Retina (tissue), 1 donor: ENCODE measurements at places on chromosomes 4 and X.

GRCh38 chrX:57313583-57314215 lies 27.2 kb downstream of the FAAH2 start:
- DNase-seq, result no peak

DNA sequence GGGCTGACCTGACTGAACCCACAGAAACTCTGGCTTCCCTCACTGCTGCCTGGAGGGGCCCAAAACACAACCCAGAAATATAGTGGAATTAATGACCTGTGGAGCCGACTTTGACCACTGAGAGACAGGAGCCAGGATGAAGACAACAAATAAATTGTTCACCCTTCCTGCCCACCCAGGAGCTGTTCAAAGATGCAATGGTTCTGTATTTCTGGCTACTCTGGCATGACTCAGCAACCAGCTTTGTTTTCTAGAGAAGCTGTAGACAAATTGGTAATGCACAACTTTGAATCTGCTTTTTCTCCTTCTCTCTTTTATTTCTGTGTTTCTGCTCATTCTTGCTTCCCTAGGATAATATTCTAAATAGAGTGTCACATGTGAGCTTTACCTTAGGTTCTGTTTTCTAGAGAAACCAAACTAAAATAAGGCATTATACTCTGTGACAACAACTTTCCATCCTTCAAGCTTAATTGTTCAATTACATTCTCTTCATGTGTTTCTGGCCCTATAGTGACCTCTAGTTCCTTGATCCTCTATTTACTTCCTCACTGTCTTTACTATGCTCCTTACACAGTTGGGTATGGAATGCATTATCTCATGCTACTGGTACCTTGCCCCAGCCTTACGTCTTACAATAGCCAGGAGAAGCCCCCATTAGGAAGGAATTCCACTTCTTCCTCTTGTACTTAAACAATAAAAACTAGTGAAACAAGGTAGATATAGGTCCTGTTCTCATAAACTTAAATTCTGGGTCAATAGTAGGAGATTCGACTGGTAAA lies 6.5 kb upstream of the PRKG2 start:
- DNase-seq, result no peak

DNA sequence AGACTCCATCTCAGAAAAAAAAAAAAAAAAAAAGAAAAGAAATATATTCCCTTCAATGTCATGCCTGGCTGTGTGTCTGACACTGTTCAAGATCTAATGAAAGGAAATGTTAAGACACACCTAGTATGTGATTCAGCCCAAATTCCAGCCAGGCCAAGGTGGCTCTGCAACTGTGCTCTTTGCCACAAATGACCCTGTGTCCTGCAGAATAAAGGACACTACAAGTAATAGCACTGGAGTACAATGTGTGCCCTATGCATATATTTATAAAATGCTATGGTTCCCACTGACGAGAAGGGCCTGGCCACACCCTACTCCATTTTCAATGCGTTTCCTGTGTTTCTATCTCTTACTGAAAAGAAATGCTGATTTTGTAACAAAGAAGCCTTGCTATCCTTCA lies 98.0 kb upstream of the SORBS2 start:
- no peak for DNase-seq

DNA sequence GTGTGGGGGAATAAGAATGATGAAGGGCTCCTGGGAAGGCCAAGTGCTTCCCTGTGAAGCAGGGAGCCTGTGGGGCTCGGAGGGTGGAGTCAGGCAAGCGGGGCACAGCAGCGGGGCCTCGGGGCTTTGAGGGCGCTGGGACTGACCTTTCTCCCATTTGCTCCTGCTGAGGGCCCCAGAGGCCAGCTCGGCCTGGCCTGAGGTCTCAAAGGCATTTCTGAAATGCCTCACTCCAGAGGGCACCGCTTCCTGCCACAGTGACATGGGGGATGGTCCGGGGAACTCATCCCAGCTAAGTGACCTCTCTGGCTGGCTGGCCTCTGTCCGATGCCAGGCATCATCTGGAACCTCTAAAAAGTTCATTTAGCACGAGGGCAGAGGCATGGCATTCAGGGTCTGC lies 98.8 kb upstream of the STX18 start:
- DNase-seq, result no peak

DNA sequence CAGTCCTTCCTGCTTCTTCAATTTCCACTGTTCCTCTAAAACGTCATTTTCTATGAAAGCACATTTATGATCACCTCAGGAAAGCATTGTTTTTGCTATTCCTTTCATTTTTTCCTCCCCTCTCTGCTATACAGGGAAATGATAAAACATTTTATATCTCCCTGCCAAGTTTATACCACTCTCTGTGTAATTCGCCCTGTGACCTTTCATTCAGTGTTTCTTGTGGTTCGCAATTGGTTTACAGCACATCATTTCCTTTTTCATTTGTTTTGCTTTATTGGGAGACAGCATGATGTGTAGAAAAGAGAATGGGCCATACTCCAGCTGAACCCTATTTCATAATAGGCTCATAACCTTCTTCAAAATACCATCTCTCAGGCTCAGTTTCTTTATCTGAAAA lies 99.9 kb upstream of the RAPGEF2 start:
- DNase-seq, result no peak

- DNase-seq, result no peak
Measured at GRCh38 chrX:14411326-14411725, 118.0 kb upstream of the GLRA2 start.

GRCh38 chr4:115219862-115220261 lies 106.4 kb upstream of the NDST4 start:
- DNase-seq, result no peak

DNA sequence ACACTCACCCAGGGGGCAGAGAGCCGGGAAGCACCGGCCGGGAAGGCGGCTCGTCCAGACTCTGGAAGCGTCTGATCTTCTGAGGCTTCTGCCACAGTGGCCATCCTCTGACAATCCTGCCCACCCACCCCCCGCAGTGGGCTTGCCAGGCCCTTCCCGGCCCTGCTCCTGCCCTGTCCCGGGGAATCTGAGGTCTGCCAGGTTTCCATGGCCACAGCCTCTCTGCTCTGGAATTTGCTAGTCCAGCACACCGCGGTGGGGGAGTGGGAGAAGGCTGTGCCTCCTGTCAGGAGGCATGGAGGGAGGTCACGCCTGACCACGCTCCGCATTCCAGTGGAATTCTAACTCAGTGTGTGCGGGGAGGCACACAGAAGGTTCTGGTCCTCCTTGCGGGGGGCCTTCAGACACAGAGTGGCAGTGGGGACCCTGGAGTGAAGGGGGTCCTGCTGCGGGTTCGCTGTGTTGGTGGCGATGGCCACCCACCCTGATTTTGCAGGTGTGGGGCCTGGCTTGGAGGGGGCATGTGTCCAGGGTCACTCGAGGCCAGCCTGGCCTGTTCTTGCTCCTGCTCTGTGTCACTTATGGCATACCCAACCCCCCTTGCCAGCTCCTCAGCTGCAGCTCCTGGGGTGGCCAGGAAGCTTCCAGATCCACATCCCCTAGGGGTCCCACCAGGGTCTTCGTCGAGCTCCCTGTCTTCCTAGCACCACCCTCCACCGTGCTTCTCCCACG lies 55.6 kb upstream of the ADRA2C start:
- DNase-seq, result no peak

DNA sequence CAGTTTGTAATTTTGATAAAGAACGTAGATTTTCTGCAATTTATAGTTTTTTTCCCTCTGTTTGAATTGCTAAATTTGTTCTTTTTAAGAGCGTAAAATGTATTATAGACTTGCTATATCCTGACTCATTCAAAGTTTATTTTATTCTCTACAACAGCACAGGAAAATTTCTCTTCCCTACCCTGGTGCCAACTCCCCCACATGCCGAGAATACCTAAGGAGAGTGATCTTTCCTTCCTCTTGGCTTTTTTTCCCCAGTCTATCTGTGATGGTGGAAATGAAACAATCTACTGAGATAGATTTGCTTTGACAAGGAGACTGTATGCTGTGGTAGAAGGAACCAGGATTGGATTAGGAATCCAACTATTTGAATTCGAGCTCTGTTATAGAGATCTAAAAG lies 271.6 kb downstream of the TLL1 start:
- DNase-seq, result no peak

DNA sequence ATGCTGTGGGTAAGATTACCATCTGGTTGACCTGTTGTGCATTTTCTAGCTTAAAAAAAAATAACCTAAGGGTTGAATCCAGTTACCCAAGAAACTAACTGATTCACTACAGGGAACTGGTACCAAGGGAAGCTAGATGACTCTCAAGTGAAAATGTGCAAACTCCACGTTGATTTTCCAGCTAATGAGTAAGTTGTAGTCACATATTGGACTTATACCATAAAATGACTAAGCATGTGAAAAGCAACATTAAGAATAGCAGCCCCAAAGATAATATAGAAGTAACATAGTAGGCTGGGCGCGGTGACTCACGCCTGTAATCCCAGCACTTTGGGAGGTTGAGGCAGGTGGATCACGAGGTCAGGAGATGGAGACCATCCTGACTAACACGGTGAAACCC lies 270.9 kb downstream of the SPRY1 start:
- DNase-seq, result no peak

DNA sequence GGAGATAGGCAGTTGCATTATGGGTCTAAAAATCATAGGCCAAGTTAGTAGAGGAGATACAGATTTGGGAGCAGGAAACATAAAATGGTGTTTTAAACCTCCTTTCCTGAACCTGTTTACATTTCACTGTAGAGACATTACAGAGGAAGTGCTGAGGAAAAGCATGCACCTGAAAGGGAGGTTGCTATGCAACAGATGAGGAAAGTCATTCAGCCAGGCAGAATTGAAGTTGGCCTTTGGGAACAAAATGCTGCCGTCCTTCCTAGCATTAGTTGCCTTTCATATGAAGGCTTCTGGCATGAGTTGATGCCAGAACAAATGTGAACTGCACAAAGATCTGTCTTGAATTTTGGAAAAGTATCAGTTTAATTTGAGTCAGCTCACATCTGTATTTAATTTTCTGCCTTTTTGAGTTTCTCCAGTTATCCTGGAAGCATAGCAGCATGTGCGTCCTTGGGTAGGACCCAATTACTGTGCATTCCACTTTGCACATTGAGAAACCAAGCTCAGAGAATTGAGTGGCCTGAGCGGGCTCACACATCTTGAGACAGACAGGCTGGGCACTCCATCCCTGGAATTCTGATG lies 38.2 kb downstream of the MAGED1 start:
- peak; percentile 3 for DNase-seq

GRCh38 chrX:124223524-124223923 lies 108.9 kb upstream of the TEX13D start:
- DNase-seq, result no peak

GRCh38 chrX:10529344-10529743 lies 91.0 kb downstream of the MID1 start:
- DNase-seq, result no peak

DNA sequence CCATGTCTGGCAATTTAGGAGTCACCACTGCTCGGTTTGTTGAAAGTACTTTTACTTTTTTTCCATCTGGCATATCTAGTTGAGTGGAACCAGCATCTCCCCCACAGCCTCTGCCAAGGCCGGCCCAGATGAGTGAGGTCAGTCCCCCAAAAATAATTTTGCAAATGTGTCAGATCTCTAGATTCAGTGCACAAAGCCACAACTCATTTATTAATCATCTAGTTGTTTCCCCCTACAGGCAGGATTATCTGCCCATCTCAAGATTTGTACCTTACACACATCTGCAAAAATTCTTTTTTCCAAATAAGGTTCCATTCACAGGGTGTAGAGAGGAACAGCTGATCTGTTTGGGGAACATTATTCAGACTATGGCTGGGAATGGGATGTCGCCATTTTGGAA lies 174.0 kb upstream of the MXRA5 start:
- DNase-seq, result no peak

DNA sequence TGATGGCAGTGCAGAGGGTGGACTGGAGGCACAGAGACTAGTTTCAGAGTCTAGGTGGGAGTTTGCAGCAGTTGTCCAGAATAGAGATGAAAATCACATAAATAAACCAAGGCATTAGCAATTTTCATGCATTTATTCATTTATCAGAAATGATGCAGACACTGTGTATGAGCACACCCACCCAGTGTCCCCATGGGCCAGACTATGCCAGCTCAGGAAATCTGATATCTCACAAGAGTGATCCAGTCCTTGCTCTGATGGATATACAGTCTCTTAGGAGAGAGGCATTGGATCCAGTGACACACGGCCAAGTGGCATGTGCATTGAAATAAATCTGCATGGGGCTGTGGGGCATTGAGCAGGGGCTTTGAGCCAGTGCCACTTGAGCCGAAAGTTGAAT lies 228.2 kb downstream of the FRMPD4 start:
- DNase-seq, result no peak

GRCh38 chrX:45758738-45759397 lies 558.2 kb upstream of the DIPK2B start:
- DNase-seq, result no peak

DNA sequence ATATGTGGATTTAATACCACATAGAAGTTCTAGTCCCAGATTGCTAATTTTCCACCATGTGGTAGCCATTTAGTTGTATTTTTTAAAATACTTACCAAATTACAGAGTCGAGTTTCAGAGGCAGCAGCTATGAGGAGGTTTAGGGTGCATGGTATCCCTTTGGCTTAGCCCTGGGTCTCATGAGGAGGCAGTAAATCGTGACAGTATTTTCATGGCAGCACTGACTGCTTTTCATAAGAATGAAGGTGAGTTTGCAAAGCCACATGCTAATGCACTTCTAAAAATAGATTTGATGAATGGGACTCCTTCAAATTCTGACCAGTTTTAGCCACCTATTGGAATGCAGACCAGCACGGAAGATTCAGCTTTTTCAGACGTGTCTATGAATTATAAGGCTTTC lies 114.0 kb upstream of the FRG1 start:
- no peak for DNase-seq

- DNase-seq, result no peak
Measured at GRCh38 chrX:45026036-45026435, 153.0 kb downstream of the KDM6A start.

- DNase-seq, result no peak
Measured at GRCh38 chrX:136827026-136827425, 46.3 kb upstream of the ARHGEF6 start.

- no peak for DNase-seq
Measured at GRCh38 chrX:132983496-132983895, 25.1 kb upstream of the HS6ST2 start.

DNA sequence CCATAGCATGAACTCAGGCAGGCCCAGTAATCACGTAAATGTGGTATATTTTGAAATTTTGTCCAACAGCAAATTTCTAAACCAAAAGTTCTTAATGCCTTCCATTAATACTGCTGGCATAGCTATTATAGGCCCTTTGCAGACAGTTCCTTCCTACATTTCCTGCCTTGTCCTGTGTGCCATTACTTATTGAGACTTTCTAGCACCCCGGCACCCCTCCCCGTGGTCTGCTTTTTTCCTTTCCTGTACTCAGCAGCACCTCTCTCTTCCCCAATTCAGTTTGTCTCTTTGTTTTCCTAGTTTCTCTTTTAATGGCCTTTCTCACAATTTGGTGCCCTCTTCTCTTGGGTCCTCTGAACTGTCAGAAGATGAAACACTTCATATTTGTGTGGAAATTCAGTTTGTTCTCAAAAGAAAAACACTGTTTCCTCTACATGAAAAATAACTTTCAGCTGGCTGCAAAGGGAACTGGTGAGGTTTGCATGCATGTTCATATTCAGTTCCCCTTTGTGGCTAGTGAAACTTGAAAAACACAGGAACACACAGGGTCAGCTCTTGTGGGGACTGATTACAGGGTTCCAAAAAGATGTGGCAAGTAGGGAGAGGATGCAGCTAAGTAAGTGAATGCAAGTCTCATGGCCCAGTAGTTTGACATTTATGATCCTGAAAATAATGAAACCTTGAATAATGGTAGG lies 17.1 kb downstream of the GPR34 start:
- no peak for DNase-seq
